ENCODE measurements at places on chromosomes 11 and 22.

DNA sequence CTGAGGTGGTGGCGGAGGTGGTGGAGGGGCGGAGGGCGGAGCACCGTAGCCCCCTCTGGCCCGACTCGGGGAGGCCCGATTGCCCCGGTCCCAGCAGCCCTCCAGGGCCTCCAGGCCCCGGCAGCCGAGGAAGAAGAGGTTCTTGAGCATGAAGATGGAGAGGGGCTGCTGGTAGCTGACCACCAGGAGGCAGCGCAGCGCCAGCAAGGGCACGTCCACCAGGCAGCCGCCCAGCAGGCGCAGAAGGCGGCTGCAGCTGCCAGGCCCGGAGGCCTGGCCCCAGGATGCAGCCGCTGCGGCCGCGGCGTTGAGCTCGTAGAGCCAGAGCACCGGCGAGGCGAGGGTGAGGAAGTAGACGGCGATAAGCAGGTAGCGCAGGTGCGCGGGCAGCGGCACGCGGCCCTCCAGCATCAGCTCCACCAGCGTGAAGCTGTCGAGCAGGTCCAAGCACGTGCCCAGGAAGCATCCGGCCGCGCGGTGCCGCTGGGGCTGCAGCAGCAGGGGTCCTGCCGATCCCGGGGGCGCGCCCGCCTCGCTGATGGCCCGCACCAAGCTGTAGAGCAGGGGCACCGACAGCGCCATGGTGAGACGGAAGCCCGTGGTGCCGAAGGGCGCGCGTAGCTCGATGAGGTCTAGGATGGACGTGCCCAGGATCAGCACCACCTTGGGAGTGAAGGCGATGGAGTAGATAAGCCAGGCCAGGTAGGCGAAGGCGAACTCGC is 1.5 kb downstream of the TMEM121B start:
- no peak for DNase-seq

GRCh38 chr11:69151836-69152235 is 3.9 kb upstream of the SMIM38 start:
- DNase-seq = no peak

DNA sequence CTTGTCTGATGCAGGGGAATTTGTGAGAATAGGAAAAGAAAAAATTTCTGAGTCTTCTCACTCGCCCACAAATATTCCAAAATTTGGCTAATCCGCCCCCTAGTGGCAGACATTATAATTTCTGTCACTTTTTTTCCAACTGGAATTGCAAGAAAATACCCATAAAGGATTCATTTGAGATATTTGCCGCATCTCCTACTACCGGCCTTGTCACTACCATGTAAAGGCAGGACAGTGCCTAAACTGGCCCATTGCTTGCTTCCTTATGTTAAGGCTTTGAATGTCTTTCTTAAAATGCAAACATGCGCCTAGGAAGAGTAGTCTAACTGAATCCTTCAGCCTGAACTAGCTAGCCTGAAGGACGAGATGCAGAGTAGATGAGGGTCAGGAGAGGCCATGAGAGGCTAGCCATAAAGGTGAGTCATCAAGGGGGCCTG is 9.3 kb upstream of the CEP295 start:
- no peak for DNase-seq

GRCh38 chr22:33781411-33781810 is 138.9 kb downstream of the LARGE1 start:
- DNase-seq = no peak

DNA sequence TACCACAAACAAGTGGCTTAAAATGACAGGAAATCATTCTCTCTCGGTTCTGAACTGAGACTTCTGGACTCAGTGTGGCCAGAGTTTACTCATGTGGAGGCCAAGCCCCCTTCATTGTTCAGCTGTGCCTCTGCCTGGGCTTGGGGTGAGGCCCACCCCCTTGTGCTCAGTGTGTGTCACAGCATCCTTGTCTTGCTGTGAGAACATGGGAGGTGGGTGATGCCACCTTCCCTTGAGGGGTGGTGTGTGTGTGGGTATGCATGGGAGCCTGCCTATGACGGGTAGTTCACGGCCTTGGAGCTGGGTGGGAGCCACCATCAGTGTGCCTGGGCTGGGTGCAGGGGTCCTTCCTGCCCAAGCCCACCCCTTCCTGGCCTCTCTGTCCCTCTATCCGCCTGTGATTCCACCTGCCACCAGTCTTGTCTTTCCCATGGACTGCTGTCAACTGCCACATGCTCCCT is 101.7 kb downstream of the MORC2 start:
- DNase-seq = no peak

GRCh38 chr22:17481424-17481823 is 81.9 kb upstream of the SLC25A18 start:
- no peak for DNase-seq

GRCh38 chr11:64643256-64643881 is 52.3 kb downstream of the SLC22A12 start:
- DNase-seq = no peak

DNA sequence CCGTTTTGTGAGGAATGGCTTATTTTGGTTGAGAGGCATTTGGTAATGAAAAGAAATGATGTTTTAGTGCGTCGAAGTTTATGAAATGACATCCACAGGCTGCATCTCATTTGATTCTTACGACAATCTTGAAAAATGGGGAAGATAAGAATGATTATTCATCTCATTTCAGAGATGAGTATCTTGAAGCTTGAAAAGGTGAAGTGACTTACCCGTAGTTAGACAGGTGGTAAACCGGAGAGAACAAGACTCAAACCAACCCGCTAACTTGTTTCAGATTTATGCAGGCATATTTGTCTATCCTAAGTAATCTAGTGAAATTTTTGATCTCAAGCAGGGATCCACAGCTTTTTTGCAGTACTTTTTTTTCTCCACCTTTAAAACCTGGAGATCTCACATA is 9.1 kb upstream of the SORL1-AS1 start:
- DNase-seq = no peak

DNA sequence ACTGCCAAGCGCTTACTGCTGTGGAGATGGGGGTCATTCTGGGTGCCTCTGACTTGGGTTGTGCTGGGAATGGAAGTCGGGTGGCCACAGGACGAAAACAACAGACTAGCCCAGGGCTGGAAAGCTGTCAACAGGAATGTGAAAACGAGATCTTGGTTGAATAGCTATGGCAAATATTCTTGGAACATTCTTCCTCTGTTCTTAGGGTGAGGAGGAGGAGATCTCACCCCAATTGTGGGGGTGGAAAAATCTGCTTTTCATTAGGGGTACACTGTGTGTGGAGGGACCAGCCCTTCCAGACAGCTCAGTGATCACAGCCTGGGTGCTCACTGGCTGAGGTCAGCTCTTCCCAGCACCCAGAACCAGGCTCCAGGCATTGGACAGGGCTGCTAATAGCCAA is 52.0 kb upstream of the PRSS23 start:
- DNase-seq = no peak

DNA sequence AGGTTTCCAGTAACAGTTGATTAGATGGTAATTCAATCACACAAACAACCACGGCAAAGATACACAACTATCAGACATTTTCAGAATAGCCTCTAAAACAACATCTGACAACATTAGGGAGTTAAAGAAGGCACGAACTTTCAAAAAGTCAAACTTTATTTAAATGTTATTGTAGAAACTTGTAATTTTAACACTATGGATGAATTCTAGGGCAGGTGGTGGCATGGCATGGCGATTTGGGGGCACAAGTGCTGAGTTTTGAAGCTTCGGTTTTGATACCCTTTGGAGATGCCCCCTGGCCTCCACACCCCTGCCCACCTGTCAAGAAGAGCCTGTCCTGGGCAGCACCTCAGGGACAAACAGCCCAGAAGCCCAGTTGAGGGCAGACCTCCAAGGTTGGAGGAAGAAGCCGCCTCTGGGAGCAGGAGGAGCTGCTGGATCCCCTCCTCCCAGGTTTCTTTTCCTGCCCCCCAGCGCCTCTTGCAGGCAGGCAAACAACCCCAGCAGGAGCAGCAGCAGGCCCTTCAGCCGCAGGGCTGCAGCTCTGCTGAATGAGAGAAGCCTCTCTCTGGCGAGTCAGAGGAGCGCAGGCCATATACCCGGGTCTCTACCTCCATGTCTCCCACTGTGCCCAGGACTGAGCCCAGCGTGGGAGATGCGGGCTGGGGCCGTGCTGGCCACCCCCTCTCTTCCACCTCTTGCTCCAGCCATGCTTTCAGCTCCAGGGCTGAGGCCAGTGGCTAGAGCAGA is 102.1 kb upstream of the IGLL5 start:
- DNase-seq = no peak

DNA sequence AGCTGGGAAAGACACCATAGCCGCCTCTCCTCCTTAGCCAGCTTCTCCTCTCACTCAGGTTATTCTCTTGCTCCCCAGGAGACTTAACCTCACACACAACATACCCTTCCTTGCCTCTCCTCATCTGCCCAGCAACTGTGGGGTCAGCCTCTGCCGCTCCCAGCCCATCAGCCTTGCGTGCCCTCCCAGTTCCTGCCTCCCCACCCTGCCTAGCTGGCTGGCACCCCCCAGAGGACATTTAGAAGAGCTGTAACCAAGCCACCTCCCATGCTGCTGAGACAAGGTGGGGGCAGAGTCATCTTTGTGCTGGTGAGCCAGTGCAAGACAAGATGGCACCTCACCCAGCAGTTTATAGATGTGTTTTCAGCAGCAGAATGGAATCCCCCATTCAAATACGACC is 38.2 kb downstream of the TOM1 start:
- DNase-seq = no peak
